ENCODE measurements at places on chromosomes 13 and 19.

- DNase-seq = no peak
Measured at GRCh38 chr13:48808683-48809082, 155.0 kb downstream of the CYSLTR2 start.

GRCh38 chr13:21528616-21529015, 69.5 kb upstream of the ZDHHC20 start:
- DNase-seq = no peak

DNA sequence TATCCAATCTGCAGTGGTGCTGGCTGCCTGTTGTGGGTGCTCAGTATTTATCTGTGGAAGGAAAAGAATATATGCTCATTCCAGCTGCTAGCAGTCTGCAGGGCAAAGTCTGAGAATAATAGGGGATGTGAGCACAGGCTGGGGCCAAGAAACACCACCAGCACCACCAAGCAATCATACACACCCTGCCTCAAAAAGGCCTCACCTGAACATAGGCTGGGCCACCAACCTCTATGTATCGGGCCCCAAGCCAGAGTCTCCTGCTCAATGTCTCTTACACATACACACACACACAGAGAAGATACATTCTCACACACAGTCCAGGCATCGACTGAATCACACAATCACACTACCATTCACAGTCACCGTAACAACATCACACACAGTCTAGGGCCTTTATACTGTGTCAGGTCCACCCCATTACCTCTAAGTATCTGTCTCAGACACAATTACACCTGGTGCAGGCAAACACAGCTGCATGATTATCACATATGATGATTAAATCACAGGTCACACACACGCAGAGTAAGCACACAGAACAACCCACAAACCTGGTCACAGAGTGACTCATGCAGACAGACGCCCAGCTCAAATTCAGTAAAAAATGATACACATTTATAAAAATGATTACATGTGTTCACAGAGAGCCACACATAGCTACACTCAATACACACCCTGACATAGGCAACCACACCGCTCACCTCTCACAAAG, 1.3 kb upstream of the ZSCAN22 start:
- DNase-seq = no peak

GRCh38 chr13:105616333-105617075, 919.0 kb downstream of the EFNB2 start:
- no peak for DNase-seq

DNA sequence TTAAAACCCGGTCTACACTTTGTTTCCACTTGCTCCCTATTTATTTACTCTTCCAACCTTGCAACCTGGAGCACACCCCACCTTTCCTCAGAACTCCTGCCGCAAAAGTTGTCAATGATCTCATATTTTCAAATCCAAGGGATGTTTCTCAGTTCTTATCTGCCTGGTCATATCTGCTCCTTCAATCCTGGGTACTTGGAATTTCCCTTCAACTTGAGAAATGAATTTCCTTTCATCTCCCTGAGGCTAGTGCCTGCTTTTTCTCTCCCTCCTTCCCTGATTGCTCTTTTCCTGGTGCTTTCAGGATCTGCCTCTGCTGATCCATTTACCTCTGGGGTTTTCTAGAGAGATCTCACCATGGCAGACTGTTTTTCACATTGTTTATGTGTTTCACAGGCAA, 154.8 kb upstream of the IRS2 start:
- no peak for DNase-seq

GRCh38 chr19:13803038-13803437, 7.8 kb downstream of the ZSWIM4 start:
- no peak for DNase-seq

- DNase-seq = no peak
Measured at GRCh38 chr13:44484562-44485138, 91.5 kb downstream of the TSC22D1 start.

DNA sequence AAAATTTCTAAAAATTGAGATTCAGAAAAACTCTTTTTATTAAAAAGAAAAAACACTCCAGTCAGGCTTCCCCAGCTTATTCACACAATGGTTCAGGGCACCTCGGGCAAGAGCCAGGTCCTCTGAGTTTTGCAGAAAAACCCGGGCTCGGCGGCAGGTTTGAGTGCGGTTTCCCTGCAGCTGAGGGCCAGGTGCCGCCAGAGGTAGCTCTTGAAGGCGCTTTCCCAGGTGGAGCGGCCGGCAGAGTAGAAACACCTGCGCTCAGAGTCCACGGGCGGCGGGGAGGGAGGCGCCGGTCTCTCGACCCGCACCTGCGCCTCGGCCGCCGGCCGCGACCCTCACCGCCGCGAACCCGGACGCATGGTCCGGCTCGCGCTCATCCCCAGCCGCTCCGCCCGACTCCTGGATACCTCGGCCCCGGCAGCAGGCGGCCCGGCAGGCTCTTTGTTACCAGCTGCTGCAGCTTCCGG, 444 bp downstream of the PROSER1 start:
- DNase-seq = no peak

DNA sequence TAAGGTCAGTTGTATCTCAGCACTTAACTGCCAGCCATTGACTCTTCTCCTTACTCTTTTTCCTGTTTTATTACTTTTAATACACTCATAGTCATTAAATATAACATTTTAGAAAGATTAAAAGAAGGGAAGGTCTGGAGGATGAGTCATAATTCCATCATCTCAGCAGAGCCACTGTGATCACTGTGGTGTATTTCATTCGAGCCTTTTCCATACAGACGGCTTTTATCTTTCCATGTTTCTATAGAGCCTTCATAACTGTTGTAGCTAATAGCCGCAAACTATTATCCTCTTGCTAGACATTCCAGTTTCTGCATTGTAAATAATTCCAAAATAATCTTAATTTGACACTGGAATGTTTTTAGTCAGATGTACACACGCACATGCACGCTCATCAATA, 4.7 kb upstream of the FLT1 start:
- DNase-seq = no peak

DNA sequence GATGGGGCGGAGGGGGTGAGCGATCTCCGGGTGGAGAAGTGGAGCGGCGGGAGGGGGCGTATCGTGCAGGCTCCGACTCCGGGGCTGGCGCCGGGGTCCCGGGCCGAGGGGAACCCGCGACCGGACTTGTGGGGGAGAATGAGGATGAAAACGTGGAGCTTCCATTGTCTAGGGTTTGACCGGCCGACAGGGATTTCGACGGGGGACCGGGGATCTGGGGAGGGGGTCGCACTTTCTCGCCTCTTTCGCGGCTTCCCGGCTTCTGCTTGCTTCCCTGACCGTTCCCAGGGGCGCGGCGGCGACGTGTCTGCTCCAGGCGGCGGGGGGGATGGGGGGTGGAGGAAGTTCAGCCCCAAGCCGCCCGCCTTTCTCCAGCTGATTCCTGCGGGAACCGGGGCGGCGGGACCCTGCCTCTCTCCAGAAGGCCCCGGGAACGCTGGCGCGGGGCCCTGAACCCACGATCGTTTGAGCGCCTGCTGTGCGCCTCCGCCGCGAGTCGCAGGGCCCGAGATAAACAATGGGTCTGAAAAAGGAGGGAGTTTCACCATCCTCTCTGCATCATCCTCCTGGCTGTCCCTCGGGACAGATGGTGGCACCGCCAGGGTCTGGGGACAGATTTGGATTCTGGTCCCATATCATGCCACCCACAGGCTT, 790 bp downstream of the TPM4 start:
- DNase-seq = no peak

GRCh38 chr19:33287927-33288326, 14.4 kb downstream of the CEBPA start:
- no peak for DNase-seq

GRCh38 chr13:103246581-103247200, 180.5 kb upstream of the SLC10A2 start:
- DNase-seq = no peak

DNA sequence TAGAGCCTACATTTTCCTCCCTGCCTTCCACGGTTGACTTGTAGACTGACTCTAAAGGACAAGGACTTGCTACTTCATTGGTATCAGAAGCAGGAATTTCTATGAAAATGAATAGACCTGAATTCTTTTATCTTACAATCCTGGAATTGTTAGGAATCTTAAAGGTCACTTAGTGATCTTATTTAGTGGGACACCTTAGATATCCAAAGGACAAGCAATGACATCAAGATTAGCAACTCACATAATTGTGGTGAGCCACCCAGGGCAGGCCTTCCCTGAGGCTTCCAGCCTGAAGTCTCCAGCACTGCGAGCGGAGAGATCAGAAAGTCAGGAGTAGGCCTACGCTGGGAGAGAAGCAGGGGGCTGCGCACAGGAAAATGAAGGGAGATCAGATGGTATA, 37.8 kb downstream of the KLF5 start:
- DNase-seq = no peak

Measured in T-cell (primary cell).